Aortic smooth muscle cell (primary cell): ENCODE measurements at places on chromosomes 5 and 9. TPM values are rescaled to one million over a fixed set of nuclear protein-coding genes. Genes with fewer than 3 reads are reported as not detected.

Gene FOXE1
- not detected in 2 replicates for total RNA-seq

Gene MRPS30
- total RNA-seq = 53.7 and 63.3 TPM in 2 replicates

Gene INSYN2B
- 0.13 and 1.4 TPM in 2 replicates for total RNA-seq

Gene NTRK2
- 0.26 and 0.62 TPM in 2 replicates for total RNA-seq

Gene PRR16
- 3.2 and 3.7 TPM in 2 replicates for total RNA-seq

Gene IL5
- total RNA-seq = not detected in 2 replicates

Gene FOXD4L5
- under 0.01 and 0.06 TPM in 2 replicates for total RNA-seq

Gene HSPB3
- 0.37 TPM in 1 of 2 replicates, not detected in the other for total RNA-seq

Gene FOXD4
- 0.06 and 0.13 TPM in 2 replicates for total RNA-seq

Gene NR2F1
- total RNA-seq = 4.8 and 5.2 TPM in 2 replicates

Gene ACTBL2
- 0.06 TPM in 1 of 2 replicates, not detected in the other for total RNA-seq

Gene CLIC3
- 4.8 and 5.2 TPM in 2 replicates for total RNA-seq

Gene CTXN3
- not detected in 2 replicates for total RNA-seq

Gene ADCY2
- total RNA-seq = under 0.01 TPM in 2 replicates

Gene SH3GL2
- 0.13 TPM in 1 of 2 replicates, not detected in the other for total RNA-seq

Gene PCDHAC2
- total RNA-seq = 0.31 and 0.53 TPM in 2 replicates

Gene DIPK1B
- 1.4 and 2.6 TPM in 2 replicates for total RNA-seq

Gene PNPLA7
- total RNA-seq = 1.3 and 1.7 TPM in 2 replicates

Gene PCDHGB7
- total RNA-seq = 9.1 and 17.3 TPM in 2 replicates

Gene ATP6V1G1
- total RNA-seq = 138 and 169 TPM in 2 replicates

Gene ACSL6
- total RNA-seq = 0.25 TPM in 1 of 2 replicates, not detected in the other

Gene HK3
- total RNA-seq = under 0.01 TPM in 1 of 2 replicates, not detected in the other

Gene SLC34A1
- not detected in 2 replicates for total RNA-seq

Gene EGFLAM
- total RNA-seq = 6.0 and 8.9 TPM in 2 replicates

Gene TAF1L
- under 0.01 TPM in 2 replicates for total RNA-seq

Gene CDC25C
- 3.0 and 4.9 TPM in 2 replicates for total RNA-seq

Gene MEIKIN
- total RNA-seq = 0.06 TPM in 1 of 2 replicates, not detected in the other

Gene CCL27
- total RNA-seq = not detected in 2 replicates

Gene GABRA6
- total RNA-seq = not detected in 2 replicates

Gene APBB3
- total RNA-seq = 14.8 and 20.7 TPM in 2 replicates

Gene ADAMTS16
- total RNA-seq = under 0.01 TPM in 1 of 2 replicates, not detected in the other

Gene LCN15
- not detected in 2 replicates for total RNA-seq

Gene APBA1
- 11.8 and 15.2 TPM in 2 replicates for total RNA-seq
